ENCODE measurements at places on chromosomes 13 and 19.

GRCh38 chr19:54606891-54607784 is 13.7 kb downstream of the LILRA1 start:
- DNase-seq = no peak

- peak; percentile 90 for DNase-seq
Measured at GRCh38 chr13:23570099-23570920, at the start of gene TNFRSF19. TSS of gene TNFRSF19 (plus strand) at chr13:23570412. CDS start at chr13:23590184, 19,772 bp downstream.

DNA sequence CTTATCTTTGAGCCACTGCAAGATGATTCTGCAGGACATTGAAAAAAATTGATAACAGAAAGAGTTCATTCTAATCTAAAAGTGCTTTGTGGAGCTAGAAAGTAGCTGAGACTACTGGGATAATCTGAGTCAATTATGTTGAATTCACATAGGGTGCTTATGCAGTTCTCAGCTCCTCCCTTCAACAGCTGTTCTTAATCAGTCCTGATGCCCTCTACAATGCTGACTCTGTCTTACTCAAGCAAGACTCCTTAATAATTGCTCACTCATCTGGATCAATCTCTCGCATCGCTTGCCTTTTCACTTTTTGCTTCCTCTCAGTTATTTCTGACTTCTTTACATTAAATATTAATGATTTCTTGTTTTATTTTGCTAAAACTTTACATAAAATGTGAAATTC is 182.1 kb downstream of the PCDH17 start:
- no peak for DNase-seq

GRCh38 chr19:5006201-5006600 is 37.3 kb downstream of the KDM4B start:
- DNase-seq = peak; percentile 49

- no peak for DNase-seq
Measured at GRCh38 chr13:51308781-51309180, 30.7 kb upstream of the SERPINE3 start.

- no peak for DNase-seq
Measured at GRCh38 chr19:38211766-38212165, 12.3 kb downstream of the DPF1 start.

GRCh38 chr19:44613295-44614178 is at the start of gene IGSF23:
TSS of gene IGSF23 (plus strand) at chr19:44613563. CDS start at chr19:44613646, 83 bp downstream.
- no peak for DNase-seq

- DNase-seq = no peak
Measured at GRCh38 chr13:39821977-39822376, 166.5 kb downstream of the COG6 start.

DNA sequence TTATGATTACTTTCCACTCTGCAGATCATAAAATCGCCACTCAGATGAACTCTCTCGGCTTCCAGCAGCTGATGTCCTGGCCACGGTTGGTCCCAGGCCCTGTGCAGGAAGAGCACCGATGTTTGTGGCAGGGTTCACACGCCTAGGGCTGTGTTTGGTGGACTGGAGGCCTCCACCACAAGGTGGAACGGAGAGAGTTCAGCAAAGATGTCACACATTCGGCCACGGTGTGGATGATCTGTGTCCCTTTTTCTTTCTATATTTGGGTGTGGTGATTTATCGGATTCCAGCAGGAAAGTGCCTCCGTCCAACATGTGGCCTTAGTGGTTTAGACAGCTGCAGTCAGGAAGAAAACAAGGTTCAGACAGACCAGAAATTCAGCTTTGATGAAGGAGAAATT is 521 bp upstream of the SHISA2 start:
- DNase-seq = no peak

DNA sequence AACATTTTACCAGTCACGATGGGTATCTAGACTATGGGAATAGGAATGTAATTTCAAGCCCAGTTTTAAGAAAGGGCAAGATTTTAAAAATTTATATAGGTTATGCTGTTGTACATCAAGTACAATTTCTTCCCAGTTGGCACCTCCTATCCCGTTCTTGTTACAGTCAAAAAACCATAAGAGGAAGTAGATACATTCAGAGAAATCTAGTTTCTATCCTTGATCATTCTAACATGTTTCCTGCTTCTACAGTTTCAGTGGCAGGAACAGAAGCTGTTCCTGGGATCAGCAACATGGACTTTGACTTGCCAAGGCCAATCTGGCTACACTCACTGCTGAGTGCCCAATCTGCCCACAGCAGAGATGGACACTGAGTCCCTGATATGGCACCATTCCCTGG is 14.7 kb upstream of the FPR3 start:
- DNase-seq = no peak

DNA sequence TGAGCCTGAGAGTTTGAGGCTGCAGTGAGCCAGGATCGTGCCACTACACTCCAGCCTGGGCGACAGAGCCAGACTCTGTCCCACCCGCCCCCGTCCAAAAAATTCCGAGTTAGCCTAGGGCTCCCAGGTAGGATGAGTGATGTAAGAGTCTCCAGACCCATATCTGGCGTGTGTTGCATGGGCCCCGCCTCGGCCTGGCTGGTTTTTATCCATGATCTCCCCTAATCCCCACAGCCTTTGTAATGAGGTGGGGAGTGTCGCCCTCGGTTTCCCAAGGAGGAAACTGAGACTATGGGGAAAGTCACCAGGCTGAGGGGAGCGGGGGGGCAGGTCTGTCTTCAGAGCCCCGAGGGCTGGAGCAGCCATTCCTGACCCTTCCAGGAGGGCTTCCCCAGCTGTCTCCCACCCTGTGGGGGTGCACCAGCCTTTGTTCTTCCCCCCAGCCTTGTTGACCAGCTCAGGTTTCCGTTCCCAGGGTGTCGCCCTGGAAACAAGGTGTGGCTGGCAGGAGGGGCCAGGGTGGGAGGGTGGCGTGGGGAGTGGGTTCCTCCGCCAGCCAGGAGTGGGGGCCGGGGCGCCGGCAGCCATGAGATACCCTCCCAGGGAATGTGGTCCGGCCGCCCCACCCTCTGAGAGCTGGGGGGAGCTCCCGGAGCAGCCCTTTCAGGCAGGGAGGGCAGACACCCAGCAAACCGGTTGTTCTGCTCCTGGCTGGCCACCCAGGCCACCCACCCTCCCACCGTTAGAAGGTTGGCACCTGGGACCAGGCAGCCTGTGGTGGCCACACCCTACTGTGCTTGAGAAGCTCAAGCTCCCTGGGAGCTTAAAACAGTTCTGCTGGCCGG is 11.5 kb downstream of the MYH14 start:
- DNase-seq = no peak

- DNase-seq = no peak
Measured at GRCh38 chr19:13138171-13138915, 11.8 kb downstream of the STX10 start.

- peak; percentile 12 for DNase-seq
Measured at GRCh38 chr13:89227356-89227755, 1556.2 kb downstream of the SLITRK5 start.

- DNase-seq = peak; percentile 40
Measured at GRCh38 chr13:98300956-98301641, 124.0 kb upstream of the RNF113B start.

DNA sequence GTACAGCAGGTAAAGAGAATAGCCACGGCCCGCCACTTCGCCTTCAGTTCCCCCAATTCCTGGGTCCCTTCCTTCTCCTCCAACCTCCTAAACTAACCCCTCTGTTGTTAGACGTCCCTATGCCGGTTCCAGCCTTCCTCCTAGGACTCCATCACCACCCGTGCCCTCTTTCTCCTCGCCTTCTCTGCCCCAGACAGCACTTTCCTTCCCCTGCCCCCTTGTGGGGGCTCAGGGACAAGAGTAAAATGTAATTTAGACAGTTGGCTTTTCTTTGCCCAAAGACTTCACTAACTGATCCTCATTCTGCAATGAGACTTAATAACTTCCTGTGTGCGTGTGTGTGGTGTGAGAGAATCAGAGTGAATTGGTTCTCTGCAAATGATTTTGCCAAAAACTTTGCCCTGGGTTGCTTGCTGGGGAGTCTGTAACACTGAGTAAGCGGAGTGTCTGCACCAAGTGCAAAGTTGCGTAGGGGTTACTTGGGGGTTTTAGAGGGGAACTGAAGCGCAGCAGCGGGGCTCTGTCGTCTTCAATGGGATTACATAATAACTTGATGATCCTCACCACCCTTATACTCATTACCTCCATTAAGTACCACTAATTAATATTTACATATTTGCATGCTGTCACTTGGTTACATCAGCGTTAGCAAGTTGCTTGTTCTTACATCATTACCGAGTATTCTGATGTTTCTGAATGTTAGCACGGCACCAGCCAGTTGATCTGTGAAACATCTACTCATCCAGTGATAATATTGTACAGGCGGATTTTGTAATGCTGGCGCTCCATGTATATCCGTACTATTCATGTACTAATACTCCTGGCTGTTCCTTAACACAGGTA is 19.9 kb upstream of the SGCG start:
- no peak for DNase-seq

DNA sequence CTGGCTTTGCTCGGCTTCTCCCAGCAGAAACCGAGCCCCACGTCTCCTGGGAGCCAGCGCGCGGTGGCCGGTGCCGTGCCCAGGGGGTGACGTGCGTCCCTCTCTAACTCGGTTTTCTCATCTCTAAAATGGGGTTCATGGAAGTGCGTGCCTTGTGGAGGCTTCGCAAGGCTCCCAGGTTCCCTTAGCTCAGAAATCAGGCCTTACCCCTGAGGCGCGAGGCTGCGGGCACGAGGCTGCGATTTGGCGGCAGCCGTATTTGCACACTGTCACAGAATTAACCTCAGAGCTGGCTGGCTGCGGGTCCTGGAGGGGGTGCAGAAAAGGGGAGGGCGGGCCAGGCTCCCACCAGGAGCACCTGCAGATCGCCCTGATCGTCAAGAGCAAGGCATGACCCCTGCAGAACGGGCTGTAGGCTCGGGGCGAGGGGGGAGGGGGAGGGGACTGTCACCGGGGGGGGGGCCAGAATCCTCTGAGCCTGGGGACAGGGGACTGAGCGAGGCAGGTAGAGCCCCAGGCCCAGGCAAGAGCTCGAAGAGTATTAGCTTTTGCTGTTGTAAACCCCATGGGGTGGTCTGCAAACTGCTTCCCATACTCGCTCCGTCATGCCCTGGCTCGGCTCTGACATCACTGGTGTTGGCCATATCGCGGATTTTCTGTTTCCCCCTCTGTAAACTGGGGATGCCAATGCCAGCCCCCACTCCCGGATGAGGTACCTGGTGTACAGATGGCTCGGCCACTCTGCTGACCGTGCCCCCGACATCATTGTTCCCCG is 62.2 kb downstream of the CCNE1 start:
- no peak for DNase-seq

DNA sequence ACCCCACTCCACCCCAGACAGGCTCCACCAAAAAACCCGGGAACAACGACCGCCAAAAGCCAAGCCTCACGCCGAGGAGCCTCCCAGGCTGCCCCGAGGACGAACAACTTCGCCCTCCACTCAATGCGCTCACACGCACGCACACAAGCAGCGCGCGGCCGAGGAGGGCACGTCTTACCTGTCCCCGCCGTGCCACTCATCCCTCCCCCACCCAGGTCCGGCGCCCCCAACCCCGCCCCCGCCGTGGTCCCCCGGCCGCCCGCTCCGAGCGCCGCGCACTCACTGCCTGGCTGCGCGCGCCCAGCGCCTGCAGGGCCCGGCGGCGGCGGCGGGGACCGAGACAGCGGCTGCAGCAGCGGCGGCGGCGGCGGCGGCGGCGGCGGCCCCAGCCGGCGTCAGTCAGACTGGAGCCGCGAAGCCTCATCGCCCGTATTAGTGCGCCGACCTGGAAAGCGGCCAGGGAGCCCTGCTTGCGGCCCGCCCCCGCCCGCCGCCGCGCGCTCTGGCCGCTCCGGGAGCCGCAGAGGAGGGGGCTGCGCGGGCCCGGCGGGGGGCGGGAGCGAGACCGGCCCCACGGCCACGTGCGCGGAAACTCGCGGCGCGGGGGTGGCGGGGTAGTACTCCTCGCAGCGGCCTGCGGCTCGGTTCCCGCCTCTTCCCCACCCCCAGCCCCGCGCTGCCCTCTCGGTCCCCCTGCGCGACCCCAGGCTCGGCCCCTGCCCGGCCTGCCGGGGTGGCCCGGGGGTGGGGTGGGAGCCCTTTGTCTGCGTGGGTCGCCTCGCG is at the start of gene SMAD9:
SMAD9 (minus strand) TSS at position 406 of the 783 bp plus-strand sequence. CDS start 40,549 bp downstream, outside the sequence.
- peak; percentile 73 for DNase-seq

DNA sequence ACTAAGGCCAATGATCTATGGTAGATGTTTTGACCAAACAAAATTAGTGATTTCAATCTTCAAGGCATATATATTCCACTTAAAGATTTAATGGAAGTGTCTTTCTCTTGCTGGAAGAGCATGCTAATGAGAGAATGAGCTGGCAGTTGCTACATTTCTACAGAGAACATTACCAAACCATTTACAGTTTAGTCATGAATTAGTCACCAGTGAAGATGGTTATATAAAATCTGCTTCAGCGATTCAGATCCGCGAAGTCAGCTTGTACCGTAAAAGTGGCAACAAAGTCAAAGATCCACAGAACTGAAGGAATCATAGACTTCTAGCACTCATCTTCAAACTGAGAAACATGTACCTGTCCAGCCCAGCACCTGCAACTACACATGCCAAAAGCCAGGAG is 156.3 kb downstream of the SLITRK5 start:
- no peak for DNase-seq

DNA sequence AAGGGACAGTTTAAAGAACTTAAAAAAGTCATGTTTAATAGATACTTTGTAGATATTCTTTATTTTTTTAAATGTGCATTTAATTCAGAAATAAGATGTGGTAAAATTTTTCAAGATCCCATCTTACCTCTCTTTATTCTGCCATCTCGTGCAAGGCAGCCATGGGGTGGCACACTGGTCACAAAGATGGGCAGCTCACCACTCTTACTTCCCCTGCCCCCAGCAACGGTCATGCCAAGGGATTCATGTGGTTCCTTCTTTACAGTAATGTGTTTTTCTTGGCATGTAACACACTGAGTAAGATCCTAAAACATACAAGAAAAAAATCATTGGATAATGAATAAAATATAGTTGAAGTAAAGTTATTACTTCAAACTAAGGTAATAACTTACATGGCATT is 64.2 kb downstream of the LNX2 start:
- peak; percentile 69 for DNase-seq

- DNase-seq = no peak
Measured at GRCh38 chr13:58991826-58992477, 1171.8 kb downstream of the DIAPH3 start.

- DNase-seq = peak; percentile 73
Measured at GRCh38 chr13:42762251-42762650, 19.1 kb upstream of the FAM216B start.

DNA sequence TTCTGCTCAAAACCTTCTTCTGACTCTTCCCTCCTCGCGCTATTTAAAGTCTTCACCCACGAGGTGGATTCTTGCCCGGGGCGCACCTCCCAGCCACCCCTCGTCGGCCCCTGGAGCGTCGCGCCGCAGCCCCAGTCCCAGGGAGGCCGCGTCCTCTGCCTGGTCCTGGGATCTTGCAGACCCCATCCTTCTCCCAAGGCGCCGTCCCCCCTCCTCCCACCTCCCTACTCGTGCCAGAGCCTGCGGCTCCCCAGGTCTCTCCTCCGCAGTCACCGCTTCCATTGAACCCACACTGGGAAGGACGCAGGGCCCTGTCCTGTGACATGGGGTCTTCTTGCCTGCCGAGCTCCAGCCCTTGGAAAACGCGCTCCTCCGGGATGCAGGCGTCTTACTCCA is 486 bp downstream of the ZNF808 start:
- DNase-seq = no peak

GRCh38 chr13:109154546-109154945 is 525.1 kb downstream of the MYO16 start:
- DNase-seq = no peak

- no peak for DNase-seq
Measured at GRCh38 chr19:33689138-33689746, 67.5 kb downstream of the CHST8 start.

- no peak for DNase-seq
Measured at GRCh38 chr19:55365245-55365644, 2.2 kb upstream of the GARIN5B start.
